ENCODE measurements at places on chromosomes 1 and 21.

DNA sequence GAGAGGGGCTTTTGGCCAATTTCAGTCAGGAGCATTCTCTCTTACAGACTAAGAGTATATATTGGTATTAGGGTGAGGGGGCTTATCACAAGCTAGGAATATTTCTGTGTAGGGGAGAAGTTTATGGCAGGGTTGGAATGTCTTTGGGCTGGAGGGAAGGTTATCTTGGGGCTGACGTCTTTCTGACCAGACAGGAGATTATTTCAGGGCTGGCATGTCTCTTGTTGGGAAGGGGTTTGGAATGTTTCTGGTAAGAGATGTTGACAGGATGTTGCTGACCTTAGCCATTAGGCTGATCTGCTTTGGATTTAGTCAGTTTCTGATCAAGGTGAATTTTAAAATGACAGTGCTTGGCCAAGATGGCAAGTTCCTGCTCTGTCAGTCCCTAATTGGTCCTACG, 17.8 kb upstream of the HSD3B1 start:
- no peak for DNase-seq

- no peak for DNase-seq
These were observed 9.1 kb upstream of the ELAVL4 start for GRCh38 chr1:50099654-50100053.

DNA sequence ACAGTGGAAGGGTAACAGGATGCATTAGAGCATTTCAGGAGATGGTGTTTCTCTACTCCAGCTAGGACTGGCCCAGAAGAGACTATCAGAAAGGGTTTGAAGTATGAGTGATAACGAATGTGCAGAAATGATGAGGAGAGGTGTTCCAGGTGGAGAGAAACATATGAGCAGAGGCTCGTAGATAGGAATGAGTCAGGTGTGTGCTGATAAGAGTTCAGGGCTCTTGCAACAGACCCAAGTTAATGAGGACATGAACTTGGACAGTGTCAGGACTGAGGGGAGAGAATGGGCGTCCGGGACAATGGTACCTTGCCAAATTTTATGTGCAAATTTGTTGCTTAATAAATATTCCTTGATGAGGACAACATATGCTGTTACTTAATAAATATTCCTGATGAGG, 183.9 kb upstream of the NFIA start:
- DNase-seq: no peak

GRCh38 chr1:65147424-65148177, 402 bp upstream of the AK4 start:
- DNase-seq: no peak

DNA sequence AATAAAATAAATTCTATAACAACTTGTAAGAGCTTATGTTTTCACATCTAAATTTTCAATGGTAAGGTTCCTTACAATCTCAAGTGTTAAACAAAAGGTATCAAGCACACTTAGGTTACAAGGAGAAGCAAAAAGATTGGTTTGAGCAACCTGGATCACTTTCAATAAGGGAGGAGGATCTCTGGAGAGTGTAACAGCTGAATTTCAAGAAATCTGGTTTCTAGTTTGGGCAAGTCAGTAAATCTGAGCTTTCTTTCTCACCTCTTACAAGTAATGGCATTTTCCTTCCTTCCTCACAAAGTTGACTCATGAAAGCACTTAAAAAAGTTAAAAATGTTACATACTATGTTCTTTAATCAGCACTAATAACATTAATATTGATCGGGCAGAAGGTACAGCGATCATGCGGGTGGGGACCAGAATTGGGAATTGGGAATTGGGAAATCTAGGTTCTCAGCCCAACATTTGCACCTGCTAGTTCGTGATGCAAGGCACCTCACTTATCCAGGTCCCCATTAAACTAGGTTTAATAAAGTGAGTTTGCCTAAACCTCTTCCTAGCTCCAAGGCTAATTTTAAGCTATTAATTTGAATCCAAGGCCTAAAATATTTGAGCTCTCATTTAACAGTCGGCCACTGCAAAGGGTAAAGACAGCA, 3.1 kb downstream of the NUCKS1 start:
- DNase-seq: no peak

GRCh38 chr1:197783510-197783948, 8.2 kb upstream of the DENND1B start:
- DNase-seq: no peak

GRCh38 chr1:78003882-78004718, 639 bp upstream of the DNAJB4 start:
- DNase-seq: no peak

DNA sequence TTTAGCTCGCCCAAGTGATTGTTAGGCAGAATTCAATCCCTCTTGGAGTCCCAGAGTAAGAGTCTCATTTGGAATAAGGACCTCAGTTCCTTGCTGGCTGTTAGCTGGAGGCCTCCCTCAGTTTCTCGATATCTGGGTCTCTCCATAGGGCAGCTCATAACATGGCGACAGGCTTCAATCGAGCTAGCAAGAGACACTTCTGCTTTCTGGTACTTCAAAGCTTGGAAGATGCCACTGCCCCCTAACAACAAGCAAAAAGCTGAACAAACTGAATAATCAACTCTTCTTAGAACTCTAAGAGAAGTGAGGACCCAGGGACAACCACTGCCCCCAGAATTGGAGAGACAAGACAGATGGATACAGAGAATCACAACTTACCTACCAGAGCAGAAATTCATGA, 86.2 kb downstream of the TEX35 start:
- no peak for DNase-seq

DNA sequence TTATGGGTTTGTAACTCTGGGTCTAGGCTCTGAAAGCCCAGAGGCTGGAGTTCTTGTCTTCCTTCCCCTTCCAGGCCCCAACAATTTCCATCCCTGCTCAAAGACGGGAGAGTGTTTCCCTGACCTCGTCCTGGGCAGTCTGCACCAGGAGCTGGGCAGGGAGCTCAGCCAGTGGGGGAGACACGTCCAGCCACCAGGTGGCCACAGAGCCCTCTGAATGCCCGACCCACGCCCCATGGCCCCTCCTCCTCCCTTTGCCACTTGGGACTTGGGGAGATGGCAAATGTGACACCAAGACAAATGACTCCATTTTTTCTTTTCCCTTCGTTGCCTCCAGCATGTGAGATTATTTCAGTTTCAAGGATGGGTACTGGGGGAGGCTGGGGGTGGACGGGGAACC, 159.9 kb upstream of the AJAP1 start:
- DNase-seq: no peak

- no peak for DNase-seq
These were observed 6.7 kb downstream of the TMEM201 start for GRCh38 chr1:9595156-9595967.

DNA sequence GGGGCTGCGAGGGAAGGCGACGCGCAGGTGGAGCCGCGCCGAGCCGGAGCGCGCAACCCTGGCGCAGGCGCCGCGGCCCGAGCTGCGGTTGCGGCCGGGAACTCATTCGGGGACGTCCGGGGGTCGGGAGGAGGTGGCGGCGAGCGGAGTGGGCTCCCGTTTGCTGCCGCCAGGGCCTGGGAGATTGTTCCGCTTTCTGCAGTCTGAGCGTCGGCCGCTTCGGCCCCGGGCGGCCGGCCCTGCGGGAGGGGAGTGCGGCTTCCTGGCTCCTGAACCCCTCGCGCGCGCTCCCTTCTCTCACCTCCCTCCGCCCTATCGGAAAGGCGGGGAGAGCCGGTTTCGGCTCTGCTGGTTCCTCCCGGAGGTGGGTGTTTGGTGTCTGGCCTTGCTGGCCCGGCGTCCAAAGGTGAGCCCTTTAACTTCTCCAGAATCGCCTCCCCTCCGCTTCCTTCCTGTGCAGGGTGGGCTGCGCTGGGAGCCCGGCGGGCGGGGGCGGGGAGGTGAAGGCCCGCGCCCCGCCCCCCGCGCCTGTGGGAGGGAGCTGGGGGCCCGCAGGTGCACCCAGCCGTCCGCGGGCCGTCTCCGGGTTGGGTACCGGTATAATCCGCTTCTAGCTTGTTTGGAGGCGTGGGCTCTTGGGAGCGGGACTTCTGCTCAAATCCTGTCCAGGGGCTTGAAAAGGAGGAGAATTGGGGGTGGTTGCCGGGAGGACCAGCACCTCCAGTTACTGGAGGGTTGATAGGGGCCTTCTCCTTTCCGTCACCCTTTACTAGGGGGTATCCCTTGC, 683 bp downstream of the LRRC8D start:
- no peak for DNase-seq

GRCh38 chr1:66489151-66489550, 44.8 kb upstream of the SGIP1 start:
- DNase-seq: no peak
